ENCODE measurements at places on chromosomes 16 and 17. TPM values are rescaled to one million over a fixed set of nuclear protein-coding genes. Genes with fewer than 3 reads are reported as not detected.

DNA sequence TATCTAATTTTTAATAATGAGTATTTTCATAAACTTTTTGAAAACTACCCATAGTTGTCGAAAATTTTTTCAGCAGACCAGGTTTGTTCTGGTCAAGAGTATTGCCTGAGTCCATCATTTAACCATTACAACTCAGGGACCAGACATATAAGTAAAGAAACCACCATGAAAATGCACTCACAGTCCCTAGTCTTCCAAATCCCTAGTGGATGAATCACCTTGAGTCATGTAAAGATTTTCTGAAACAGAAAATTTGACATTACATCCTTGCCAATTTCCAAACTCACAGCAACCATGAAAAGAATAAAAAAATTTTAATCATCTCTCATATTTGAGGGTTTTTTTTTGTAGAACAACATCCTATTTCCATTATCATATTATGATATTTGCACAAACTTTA lies 1337.5 kb upstream of the CDH8 start:
- no peak for DNase-seq

GRCh38 chr16:397736-398332 lies 835 bp downstream of the NME4 start:
- DNase-seq: peak; percentile 88

DNA sequence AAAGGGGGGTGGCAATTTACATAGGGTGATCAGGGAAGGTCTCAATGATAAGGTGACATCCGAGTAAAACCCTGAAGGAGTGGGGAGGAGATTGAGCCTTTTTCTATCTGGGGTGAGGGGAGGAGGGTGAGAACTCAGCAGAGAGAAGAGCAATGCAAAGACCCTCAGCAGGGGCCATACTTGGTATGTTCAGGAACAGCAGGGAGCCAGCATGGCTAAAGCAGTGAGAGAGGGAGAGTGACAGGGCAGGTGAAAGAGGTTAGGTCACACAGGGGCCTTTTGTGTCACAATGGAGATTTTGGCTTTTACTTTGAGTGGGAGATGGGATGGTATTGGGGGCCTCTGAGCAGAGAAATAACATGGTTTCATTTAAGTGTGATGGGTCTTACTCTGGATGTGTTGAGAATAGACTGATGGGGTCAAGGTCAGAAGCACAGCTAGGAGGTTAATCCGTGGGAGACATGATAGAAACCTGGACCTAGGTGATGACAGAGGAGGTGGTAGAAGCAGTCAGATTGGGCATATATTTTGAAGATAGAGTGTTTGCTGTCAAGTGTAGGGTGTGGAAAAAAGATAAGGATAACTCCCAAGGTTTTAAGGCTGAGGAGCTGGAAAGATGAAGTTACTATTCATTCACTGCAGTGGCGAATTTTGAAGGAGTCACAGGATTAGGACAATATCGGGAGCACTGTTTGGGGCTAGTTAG lies 6.2 kb downstream of the SP2 start:
- DNase-seq: no peak

- peak; percentile 73 for DNase-seq
Measured at GRCh38 chr17:43880420-43880991, 26.8 kb downstream of the MPP2 start.

- peak; percentile 73 for DNase-seq
Measured at GRCh38 chr17:83202002-83203000, 122.9 kb downstream of the METRNL start.

- no peak for DNase-seq
Measured at GRCh38 chr17:13359774-13360173, 242.0 kb downstream of the HS3ST3A1 start.

The SLC16A11 gene
- 0.51 TPM for total RNA-seq

The MILR1 gene
- total RNA-seq: 24.2 TPM

The WNT9B gene
- 0.70 TPM for total RNA-seq

The ARHGAP44 gene
- 1.2 TPM for total RNA-seq

The CLEC3A gene
- total RNA-seq: not detected

The TMEM92 gene
- total RNA-seq: not detected
